Cardiac septum (tissue), 1 donor: ENCODE measurements at places on chromosomes 1 and 21.

- no peak for DNase-seq
Observed at GRCh38 chr1:104592926-104593325, 843.2 kb downstream of the AMY1C start.

DNA sequence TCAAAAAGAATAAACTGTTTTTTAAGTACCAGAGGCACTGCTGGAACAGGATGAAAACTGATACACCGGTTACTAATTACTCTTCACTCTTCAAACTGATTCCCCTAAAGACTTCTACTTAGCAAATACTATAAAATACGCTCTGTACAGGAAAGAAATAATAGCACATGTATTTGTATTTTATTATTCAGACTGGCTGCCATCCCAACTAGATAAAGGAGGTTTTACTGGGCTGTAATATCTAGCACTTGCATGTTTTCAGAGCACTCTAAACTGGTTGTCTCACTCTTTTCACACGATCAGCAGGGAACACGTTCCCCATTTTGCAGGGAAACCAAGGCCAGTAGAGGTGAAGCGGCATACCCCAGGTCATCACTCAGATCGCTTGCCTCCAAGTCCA, 9.2 kb downstream of the SMIM12 start:
- DNase-seq: no peak

GRCh38 chr1:187076922-187077321, 248.2 kb downstream of the PLA2G4A start:
- DNase-seq: no peak

DNA sequence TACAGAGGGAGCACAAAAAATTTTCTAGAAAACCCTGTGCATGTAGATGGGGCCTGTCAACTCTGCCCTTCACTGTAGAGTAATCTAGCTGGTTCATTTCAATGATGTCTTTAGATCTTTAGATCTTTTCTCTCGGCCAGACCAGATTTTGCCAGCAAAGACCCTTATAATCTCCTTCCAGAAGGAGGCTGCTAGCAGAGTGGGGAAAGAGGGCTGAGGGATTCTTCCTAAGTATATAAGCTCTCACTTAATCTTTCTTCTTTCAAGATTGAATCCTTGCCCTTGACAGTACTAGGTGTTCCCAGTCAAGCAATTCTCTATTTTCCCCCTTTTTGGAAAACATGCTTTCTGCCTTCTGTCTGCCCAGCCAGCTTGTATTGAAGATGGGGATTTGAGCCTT, 34.3 kb downstream of the BCAS2 start:
- DNase-seq: no peak

DNA sequence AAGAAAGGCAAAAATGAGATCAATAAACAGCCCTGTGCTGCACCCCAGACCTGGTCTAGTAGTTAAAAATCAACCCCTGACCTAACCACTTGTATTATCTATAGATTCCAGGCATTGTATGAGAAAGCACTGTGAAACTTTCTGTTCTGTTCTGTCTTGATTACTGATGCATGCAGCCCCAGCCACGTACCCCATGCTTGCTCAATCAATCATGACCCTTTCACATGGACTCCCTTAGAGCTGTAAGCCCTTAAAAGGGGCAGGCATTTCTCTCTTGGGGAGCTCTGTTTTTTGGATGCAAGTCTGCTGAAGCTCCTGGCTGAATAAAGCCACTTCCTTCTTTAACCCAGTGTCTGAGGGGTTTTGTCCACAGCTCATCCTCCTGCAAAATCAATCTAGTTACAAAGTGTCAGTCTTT, 24.2 kb upstream of the CD34 start:
- no peak for DNase-seq

- DNase-seq: no peak
Observed at GRCh38 chr1:185412385-185413087, 95.5 kb upstream of the IVNS1ABP start.

GRCh38 chr1:72397786-72398185, 115.4 kb upstream of the NEGR1 start:
- no peak for DNase-seq

- DNase-seq: peak; percentile 69
Observed at GRCh38 chr1:162373541-162374260, 3.0 kb downstream of the SPATA46 start.

DNA sequence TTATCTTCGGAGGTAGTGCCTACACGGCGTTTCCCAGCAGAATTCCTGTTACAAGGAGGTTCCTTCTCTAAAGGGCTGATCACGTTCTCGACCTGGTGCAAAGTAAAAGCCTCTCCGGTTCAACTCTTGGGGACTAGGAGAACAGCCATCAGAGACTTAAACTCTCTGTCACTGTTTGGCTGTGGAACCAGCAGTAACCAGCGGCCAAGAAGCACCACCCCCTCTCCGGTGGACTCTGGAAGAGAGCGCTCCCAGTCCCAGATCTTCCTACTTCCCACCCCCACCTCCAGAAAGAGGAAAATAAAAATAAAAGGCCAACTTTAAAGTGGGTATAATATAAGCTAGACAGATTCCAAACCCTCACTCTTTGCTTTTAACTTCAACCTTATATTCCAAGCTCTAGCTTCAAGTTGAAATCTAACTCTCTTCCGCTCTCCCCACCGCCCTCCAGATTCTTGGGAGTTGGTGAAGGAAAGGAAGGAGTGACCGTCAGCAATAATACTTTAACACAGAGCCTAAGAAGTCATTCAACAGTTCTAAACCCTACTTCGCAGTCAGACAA, 2.9 kb downstream of the BRINP3 start:
- DNase-seq: no peak

GRCh38 chr1:51287966-51288365, 42.4 kb downstream of the TTC39A start:
- DNase-seq: no peak

GRCh38 chr1:175005085-175005783, 5.5 kb downstream of the CACYBP start:
- no peak for DNase-seq

- no peak for DNase-seq
Observed at GRCh38 chr1:11211925-11212587, 22.9 kb downstream of the ANGPTL7 start.

GRCh38 chr1:109391626-109392025, 6.1 kb downstream of the SORT1 start:
- no peak for DNase-seq

GRCh38 chr1:180793451-180793850, 119.2 kb upstream of the KIAA1614 start:
- DNase-seq: no peak

DNA sequence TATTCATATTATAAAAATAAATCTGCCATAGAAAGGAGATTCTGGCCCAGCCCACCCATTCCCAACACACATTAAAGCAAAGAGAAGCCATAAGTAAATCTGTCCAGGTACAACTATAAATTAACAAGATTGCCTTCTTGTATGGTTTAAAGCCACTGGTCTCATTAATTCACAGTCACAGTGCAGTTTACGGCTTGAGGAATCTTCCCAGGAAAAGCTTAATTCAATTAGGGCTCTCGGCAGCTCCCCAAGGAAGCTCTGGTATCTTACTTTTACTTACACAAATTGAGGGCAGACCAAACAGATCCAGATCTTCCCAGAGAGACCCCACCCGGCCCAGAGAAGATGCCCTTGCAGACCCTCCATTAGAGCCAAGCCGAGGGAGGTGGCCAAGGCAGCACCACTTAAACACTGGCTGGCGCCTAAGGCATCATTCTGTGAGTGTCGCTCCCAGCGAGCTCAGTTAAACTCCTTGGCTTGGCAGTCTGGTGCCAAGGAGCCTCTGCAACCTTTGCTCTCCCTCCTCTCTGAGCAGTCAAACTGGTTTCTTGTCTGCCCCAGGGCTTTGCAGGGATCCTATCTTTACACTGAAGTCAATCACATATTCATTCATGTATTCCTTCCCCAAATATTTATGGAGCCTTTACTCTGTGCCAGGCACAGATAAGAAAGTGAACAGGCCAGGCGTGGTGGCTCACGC, 10.7 kb downstream of the SLC9A1 start:
- no peak for DNase-seq

- DNase-seq: no peak
Observed at GRCh38 chr1:239619190-239619589, 232.8 kb downstream of the CHRM3 start.

DNA sequence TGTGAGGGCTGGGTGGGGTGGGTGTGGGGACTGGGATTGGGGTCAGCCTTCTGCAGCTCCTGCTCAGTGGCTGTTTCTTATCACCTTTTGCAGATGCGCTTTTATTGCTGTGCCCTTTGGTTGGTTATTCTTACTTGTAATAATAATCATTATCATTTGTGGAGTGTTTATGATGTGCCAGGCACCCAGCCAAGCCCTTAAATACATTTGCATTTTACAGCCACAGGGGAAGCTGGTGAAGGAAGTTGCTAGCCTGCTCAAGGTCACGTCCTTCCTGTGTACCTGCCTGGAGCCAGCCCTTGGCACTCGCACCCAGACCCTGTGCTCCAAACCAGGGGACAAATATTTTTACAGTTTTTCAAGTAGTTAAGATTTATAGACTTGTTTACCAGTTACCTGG, 144.0 kb downstream of the PGBD5 start:
- DNase-seq: no peak

- no peak for DNase-seq
Observed at GRCh38 chr1:147539122-147539575, 2.2 kb upstream of the BCL9 start.

GRCh38 chr1:5311634-5312292, 657.4 kb downstream of the AJAP1 start:
- DNase-seq: no peak

- DNase-seq: no peak
Observed at GRCh38 chr1:45297666-45298356, 28.9 kb upstream of the HPDL start.

- DNase-seq: no peak
Observed at GRCh38 chr1:196535727-196536126, 72.5 kb downstream of the KCNT2 start.

DNA sequence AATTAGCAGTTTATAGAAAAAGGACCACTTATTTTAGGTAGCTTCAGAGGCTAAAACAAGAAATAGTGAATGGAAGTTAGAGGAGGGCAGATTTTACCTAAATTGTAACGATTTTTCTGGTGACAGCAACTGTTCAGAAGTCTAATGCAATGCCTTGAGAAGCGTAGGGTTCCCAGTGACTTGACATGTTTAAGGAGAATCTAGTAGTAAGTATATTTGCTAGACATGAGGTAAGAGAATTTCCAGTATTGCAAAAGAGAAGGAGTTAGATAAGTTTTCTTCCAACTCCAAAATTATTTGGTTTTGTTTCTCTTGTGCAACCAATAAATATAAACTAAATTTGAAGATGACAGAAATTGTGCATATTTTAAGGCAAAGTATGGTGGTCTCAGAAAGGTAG, 140.0 kb downstream of the SMYD3 start:
- no peak for DNase-seq

DNA sequence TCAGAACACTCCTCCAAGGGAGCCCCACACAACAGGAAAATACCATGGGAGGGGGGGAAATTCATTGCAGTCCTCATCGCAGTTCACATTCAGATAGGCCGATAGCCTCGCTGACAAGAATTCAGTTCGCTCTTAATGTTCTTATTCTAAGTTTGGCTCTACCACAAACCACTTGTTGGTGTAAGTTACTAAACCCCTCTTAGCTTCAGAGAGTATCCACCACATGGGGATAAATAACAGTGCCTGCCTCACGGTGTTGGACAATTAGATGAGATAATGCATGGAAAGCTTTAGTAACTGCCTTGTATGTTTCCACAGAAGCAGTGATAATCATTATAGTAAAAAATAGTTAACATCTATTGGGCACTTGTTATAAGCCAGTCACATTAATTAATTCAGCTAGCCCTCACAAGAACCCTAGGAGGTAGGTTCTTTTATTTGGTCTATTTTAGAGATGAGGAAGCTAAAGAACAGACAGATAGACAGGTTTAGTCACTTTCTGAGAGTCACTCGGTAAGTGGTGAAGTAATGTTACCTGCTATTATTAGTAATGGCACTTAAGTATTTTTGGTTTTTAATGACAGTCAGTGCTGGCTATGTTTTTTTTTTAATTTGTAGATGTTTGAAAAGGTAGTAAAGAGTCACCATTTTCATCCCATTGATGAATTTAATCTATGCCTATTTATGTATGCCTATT, 10.1 kb downstream of the VAV3 start:
- no peak for DNase-seq

- no peak for DNase-seq
Observed at GRCh38 chr21:38942748-38943211, 137.1 kb downstream of the ETS2 start.

- DNase-seq: no peak
Observed at GRCh38 chr21:33418691-33419090, 15.5 kb downstream of the IFNGR2 start.

DNA sequence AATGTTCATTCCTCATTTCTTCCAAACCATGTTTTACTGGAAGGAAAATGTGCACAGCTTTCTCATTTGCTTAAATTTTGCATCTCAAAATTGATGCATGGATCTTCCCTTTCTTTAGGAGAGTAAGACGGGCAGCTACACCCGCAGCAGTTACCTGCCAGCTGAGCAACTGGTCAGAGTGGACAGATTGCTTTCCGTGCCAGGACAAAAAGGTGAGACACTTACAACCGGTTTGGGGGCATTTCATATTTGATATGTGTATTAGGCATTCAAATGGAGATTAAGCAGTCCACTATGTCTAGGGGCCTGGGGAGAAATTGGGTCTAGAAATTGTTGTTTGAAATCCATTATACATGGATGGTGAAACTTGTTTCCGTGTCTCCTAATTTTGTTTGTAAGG, 12.9 kb downstream of the C8A start:
- DNase-seq: no peak

- DNase-seq: no peak
Observed at GRCh38 chr1:166119471-166119965, 47.3 kb downstream of the FAM78B start.

GRCh38 chr1:55134152-55134808, 80.9 kb downstream of the USP24 start:
- DNase-seq: no peak

DNA sequence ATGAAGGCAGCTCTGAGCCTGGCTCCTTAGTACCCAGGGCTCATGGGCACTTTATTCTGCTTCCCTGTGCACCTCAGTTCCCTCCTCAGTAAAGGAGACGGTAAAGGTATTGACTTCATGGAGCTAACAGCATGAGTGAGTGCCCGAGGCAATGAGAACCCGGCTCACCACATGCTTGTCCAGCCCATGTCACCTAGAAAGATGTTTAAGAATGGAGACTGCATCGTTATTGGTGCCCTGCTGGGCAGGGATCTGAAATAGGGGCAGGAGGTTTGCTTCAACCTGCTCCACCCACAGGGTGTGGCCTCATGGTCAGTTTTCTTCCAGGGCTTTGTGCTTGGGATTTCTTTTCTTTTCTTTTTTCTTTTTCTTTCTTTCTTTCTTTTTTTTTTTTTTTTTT, 7.0 kb upstream of the KCNE1 start:
- DNase-seq: no peak
